Muscle of arm (tissue), 14 donors: ENCODE measurements at places on chromosomes 1 and 21. TPM values are rescaled to one million over a fixed set of nuclear protein-coding genes. Genes with fewer than 3 reads are reported as not detected.
A peak's percentile ranks its signal among the peaks of the same experiment; 100 is the strongest.

The SFN gene
- 110 TPM for polyA plus RNA-seq

DNA sequence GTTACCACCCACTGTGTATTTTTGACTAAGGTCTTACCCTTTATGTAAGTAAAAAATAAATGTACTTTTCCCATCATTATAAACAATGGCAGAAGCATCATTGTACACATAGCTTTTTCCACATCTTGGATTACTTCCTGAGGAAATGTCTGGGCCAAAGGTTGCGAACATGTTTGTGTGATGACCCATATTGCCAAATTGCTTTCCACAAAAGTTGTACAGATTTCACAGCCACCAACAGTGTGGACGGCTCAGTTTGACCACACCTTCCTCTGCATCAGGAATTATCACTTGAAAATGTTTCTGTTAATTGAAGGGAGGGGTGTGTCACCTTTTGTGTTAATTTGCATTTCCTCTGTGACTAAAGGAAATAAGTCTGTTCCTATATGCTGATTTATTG, 25.7 kb downstream of the AKNAD1 start:
- peak; percentile 62 for DNase-seq

- DNase-seq = peak; percentile 38
Measured at GRCh38 chr1:25799935-25800702, at the start of gene SELENON. SELENON (plus strand) TSS chr1:25800193; CDS start chr1:25800231, 38 bp downstream.

- DNase-seq = no peak
Measured at GRCh38 chr21:38327984-38328383, 71.2 kb downstream of the KCNJ15 start.

The IVL gene
- not detected for polyA plus RNA-seq

The NSL1 gene
- polyA plus RNA-seq = 37.2 TPM

DNA sequence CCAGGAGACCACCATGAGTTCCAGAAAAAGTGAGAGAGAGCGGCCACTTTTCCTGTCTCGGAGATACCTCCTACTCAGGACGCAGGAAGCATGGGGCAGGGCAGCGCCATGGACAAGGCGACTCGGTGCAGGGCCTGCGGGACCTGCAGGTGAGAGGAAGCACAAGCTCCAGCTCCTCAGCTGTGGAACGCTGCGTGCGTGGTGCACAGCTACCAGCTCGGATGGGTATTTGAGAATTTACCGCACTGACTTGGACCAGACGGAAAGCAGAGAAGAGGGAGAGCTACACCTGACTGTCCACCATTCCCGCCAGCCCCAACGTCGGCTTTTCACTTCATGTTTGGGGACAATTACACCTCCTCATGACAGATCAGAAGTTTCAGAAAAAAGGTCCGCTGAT, 8.2 kb upstream of the CDK11A start:
- no peak for DNase-seq

DNA sequence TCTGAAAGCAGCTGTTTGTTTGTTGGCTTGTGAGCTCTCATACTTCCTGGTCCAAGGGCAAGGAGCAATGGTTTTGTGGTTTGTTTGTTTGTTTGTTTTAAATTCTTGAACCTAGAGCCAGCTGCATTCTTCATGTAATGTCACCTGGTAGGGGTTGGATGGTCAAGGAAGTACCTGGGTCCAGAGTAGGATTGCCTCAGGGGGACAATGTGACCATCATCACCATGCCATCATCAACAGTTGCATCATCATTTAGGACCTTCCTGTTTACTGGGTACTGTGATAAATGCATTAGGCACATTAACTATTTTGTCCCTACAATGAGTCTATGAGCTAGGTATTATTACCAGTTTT, 14.7 kb upstream of the MYOG start:
- DNase-seq = no peak

The CREB3L4 gene
- polyA plus RNA-seq = 9.7 TPM

DNA sequence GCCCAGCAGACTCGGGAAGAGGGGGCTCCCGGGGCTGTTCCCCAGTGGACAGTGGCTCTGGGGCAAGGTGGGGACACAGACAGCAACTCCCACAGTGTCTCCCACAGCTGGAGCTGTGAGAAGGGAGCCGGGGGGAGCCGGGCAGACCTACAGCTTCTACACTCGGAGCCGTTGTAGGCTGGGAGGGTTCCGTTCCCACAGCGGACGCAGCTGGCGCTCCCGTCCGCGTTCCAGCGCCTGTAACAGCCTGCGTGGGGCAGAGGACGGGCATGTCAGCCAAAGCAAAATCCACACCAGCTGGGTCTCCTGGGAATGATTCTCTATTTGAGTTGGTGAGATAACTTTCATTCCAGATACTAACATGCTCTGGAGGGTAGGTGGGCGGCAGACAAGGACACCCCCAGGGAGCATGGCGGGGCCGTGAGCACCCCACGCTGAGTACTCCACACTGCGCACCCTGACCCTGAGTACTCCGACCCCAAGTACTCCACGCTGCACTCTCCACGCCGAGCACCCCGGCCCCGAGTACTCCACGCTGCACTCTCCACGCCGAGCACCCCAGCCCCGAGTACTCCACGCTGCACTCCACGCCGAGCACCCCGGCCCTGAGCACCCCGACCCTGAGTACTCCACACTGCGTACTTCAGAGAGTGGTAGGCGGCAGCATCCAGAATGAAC, 13.4 kb upstream of the RNF223 start:
- DNase-seq = no peak

GRCh38 chr1:32684167-32684811, 18.3 kb downstream of the SYNC start:
- peak; percentile 65 for DNase-seq

The CAP1 gene
- 70.9 TPM for polyA plus RNA-seq

The DMBX1 gene
- polyA plus RNA-seq = not detected

The LPAR3 gene
- polyA plus RNA-seq = 0.18 TPM

GRCh38 chr1:3313576-3313950, 140.9 kb upstream of the ARHGEF16 start:
- peak; percentile 89 for DNase-seq

The PLA2G2F gene
- polyA plus RNA-seq = not detected

The KRTAP7-1 gene
- not detected for polyA plus RNA-seq

DNA sequence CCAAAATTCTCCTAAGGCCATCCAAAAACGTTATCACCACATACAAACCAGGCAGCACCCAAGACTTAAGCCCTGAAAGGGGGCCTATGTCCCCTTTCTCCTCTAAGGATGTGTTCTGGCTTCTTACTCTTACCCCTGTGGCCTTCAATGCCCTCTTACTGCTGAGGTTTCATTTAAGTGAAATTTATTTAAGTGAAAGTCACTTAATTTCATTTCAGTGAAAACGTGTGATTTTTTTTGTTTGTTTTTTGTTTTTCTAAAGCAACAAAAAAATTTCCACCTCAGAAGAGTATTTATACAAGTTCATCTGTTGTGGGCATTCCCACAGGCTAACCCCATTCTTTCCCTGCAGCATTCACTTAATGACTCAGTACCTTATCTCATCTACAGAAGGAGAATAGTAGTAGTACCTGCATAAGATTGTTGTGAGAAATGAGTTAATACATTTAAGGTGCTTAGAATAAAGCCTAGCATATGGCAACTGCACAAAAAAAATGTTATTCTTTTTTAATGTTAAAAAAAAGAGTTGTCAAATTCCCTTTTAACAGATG, 220.6 kb downstream of the CHRM3 start:
- no peak for DNase-seq

GRCh38 chr1:154468535-154469250, 33.3 kb upstream of the TDRD10 start:
- no peak for DNase-seq

DNA sequence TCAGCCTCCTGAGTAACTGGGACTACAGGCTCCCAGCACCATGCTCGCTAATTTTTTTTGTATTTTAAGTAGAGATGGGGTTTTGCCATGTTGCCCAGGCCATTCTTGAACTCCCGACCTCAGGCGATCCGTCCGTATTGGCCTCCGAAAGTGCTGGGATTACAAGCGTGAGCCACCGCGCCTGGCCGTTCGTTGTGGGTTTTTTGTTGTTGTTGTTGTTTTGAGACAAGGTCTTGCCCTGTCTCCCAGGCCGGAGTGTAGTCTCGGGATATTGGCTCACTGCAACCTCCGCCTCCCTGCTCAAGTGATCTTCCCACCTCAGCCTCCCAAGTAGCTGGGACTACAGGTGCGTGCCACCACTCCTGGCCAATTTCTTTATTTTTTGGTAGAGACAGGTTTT, 4.7 kb upstream of the INAVA start:
- no peak for DNase-seq

DNA sequence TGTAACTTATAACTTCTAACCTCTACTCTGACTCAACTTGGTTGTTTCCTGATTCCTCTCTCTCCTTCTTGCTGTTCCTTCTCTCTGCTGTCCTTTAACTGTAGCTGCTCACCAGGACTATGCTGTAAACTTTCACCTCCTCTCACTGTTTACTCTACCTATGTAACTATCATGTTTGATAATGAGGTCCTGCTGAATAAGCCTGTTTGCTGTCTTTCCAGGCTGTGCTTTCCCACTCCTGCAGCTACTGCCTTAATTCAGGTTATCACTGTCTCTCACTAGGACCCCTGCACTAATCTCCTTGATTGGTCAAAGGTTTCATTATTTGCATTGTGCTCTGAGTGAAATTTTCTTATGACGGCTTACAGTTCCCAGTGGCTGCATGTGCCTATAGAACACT, 633.9 kb upstream of the PTBP2 start:
- no peak for DNase-seq

DNA sequence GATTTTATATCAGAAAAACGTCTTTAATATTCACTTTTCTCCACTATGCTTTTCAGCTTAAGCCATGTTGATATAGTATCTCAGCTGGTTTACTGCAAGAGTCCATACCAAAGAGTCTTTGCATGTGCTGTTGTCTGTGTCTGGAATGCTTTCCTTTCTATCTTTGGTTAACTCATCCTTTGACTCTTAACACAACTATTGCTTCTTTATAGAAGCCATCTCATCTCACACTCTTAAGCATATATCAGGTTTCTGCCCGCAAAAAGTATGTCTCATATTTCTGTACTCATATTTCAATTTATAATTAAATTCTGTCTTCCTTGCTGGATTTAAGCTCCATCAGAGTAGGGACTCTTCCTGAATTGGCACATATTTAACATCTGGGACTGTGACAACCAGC, 220.9 kb upstream of the KCNK2 start:
- no peak for DNase-seq

DNA sequence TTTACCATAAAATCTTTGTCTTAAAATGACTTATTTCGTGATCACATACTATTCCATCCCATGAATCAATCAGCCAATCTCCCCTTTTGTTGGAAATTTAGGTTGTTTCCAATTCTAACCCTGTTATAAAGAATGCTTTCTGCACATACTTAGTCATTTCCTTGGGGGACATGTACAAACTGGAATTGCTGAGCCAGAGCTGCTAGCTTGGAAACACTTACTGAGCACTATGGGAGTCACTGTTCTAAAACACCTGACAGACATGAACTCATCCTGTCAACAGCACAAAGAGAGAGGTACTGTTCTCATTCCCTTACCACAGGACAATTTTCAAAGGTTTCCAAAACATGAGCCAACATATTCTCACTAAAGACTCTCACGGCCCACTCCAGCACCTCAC, 32.1 kb downstream of the AK2 start:
- no peak for DNase-seq

- no peak for DNase-seq
Measured at GRCh38 chr1:153546796-153547559, 1.4 kb upstream of the S100A4 start.

GRCh38 chr1:54436826-54437225, 30.6 kb upstream of the SSBP3 start:
- no peak for DNase-seq

The ENAH gene
- polyA plus RNA-seq = 171 TPM

The KCNT2 gene
- 10.8 TPM for polyA plus RNA-seq

GRCh38 chr1:40030528-40031135, 9.9 kb upstream of the CAP1 start:
- no peak for DNase-seq
